Heart right ventricle (tissue), 16 donors: ENCODE measurements at places on chromosomes 4 and X. TPM values are rescaled to one million over a fixed set of nuclear protein-coding genes. Genes with fewer than 3 reads are reported as not detected.

The ENPP6 gene
- total RNA-seq, result not detected

The FDCSP gene
- not detected for total RNA-seq

DNA sequence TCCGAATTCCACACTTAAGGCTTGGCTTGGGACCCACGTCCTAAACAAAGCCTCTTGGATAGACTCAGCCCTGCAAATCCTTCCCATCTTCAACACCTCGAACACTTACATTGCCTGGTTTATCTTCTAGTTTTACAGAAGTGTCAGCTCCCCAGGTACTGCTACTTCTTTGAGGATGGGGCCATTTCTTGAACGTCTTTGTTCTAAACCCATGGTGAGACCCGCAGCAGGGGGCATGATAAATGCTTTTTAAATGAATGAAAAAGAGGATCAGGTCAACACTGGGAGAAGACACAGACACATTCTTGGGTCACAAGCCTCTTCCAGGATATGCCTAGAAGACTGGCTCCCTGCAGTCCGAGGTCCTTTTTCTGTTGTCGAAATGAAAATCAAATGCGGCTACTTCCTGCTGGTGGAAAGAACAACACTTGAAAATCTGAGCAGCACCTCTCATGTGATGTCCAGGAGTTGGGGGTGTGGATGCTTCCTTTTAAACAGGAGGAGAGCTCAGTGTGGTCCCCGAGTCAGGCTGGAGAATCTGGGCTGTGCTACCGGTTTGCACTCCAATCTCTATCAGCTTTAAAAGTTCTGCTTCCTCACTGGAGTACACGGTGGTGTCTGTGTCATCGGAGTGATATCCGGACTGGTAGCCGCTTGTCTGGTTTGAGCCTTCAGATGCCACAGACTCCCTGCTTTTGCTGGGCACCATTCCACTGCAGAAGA, 45.8 kb downstream of the KDR start:
- no peak for DNase-seq

DNA sequence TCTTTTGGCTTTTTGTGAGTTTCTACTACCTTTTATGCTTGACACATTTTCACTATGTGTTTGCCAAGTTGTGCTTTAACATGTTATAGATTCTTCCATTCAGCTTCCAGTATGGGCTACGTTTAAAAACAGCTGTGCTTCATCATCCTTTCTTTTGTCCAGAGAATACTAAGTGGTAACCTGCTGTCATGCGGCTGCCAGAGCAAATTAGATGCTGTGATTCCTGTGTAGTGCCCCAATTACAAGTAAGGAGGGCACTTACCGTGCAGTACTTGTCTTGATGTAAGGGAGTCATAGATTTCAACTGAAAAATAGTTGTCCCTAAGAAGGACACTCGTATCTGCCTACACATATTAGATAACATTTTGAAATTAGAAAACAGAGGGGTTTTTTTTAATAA, 531.8 kb upstream of the GALNTL6 start:
- DNase-seq, result no peak

DNA sequence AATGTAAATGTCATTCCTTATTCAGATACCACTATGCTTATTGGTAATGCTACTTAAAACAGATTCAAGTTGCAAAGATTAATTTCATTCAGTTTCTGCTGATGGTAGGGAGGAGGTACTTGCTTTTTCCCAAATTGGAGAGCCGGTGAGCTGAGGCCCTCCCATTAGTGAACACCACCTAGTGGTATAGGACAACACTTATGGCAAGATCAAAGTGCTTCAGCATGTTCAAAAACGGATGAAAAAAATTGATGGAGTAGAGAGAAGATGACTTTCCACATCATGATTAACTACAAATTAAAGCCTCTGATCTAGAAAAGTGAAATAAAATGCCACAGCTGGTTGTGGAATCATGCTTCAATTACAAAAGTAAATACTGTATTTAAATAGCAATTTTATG, 112.9 kb downstream of the MBNL3 start:
- no peak for DNase-seq

DNA sequence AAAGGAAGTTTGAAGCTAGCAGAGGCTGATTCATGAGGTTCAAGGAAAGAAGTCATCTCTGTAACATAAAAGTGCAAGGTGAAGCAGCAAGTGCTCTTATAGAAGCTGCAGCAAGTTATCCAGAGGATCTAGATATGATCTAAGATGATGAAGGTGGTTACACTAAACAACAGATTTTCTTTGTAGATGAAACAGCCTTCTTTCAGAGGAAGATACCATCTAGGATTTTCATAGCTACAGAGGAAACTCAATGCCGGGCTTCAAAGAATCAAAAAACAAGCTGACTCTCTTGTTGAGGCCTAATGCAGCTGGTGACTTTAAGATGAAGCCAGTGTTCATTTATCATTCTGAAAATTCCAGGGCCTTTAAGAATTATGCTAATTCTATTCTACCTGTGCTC, 28.8 kb downstream of the NR0B1 start:
- no peak for DNase-seq

- DNase-seq, result no peak
Observed at GRCh38 chr4:88860586-88860985, 163.0 kb upstream of the NAP1L5 start.

DNA sequence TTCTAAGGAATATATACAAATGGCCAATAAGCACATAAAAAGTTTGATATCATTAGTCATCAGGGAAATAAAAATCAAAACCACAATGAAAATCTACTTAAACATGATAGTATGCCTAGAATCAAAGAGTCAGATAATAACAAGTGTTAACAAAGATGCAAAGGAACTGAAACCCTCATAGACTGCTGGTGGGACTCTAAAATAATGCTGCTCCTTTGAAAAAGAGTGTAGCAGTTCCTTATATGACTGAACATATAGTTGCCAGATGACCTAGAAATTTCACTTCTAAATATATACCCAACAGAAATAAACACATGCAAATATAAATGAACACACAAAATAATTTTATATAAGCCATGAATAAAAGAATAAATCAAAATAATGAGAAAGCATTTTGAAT, 205.1 kb upstream of the CTSO start:
- no peak for DNase-seq

- no peak for DNase-seq
Observed at GRCh38 chr4:164221631-164222030, 532.3 kb upstream of the SMIM31 start.

DNA sequence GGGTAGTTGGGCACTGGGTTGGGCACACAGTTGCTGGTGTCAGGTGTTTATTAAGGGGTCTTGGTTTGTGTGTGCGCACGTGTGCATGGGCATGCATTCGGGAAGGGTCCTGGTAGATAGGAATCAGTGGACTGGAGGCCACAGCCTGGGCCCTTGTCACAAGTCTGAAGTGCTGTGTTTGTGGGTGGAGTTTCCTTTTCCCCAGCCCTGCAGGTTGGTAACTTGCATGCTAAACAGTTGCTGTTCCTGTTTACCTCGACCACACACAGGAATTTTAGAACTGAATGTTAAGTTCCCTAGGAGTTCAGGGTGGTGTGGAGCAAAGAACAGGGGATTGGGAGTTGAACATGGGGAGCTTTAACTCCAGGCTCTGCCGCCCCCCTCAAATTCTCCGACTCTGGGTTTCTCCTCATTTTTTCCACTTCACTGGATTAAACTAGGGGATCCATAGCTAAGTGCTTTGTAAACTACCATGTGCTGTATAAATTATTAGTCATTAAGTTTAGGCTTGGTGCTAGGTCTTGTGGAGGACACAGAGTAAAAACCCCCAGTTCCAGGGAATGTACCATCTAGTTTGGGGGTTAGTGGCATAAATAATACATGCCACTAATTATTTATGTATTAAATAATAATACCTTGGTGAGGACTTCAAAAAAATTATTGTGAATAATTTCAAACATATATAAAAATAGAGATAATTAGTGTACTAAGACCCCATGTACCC, 49.0 kb downstream of the STARD8 start:
- DNase-seq, result no peak

DNA sequence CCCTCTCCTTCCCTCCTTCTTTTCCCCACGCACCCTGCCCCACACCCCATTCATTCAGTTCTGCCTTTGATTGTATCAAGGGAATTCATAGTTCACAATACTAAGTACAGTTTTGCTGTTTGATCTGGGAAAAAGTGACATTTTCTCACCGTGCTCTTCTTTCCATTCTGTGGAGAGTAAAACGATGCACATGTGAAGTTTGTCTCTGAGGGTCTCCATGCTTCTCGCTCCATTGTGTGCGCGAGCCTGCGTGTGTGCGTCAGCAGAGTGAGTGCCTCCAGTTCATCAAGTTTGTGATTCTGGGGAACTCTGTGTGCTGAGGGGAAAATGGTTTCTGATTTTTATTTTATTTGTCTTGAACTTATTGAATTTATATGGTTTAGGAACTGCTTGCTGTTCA, 1.9 kb downstream of the STK26 start:
- no peak for DNase-seq
